ENCODE measurements at places on chromosomes 16 and 17. TPM values are rescaled to one million over a fixed set of nuclear protein-coding genes. Genes with fewer than 3 reads are reported as not detected.

Gene MAPK8IP3
- total RNA-seq = 108 TPM

Gene SEZ6L2
- total RNA-seq = not detected

Gene PLA2G10
- not detected for total RNA-seq

Gene KRT31
- total RNA-seq = not detected

Gene KRT25
- total RNA-seq = not detected

Gene KRT32
- total RNA-seq = not detected

Gene CDH13
- not detected for total RNA-seq

Gene ZNF830
- total RNA-seq = 24.4 TPM

Gene C16orf82
- total RNA-seq = not detected

Gene MGRN1
- total RNA-seq = 74.4 TPM

Gene CBFA2T3
- total RNA-seq = not detected

Gene RASL10B
- total RNA-seq = 0.15 TPM

Gene KRTAP17-1
- total RNA-seq = not detected

Gene KRTAP1-1
- not detected for total RNA-seq

Gene RNF43
- total RNA-seq = 0.12 TPM

Gene NRN1L
- total RNA-seq = 1.5 TPM

Gene HOXB4
- total RNA-seq = 3.3 TPM
